ENCODE measurements at places on chromosomes 6 and 20.
A peak's percentile ranks its signal among the peaks of the same experiment; 100 is the strongest.

- H3K36me3 ChIP-seq: no peaks in the 10 kb centered on the region
- H3K4me1 ChIP-seq: no peaks in the 10 kb centered on the region
- no peaks in the 10 kb centered on the region for H3K27me3 ChIP-seq
- no peak overlapping the region for H3K27ac ChIP-seq
- no peak overlapping the region for H3K4me3 ChIP-seq
Observed at GRCh38 chr20:9409352-9409751, 105.0 kb upstream of the LAMP5 start.

DNA sequence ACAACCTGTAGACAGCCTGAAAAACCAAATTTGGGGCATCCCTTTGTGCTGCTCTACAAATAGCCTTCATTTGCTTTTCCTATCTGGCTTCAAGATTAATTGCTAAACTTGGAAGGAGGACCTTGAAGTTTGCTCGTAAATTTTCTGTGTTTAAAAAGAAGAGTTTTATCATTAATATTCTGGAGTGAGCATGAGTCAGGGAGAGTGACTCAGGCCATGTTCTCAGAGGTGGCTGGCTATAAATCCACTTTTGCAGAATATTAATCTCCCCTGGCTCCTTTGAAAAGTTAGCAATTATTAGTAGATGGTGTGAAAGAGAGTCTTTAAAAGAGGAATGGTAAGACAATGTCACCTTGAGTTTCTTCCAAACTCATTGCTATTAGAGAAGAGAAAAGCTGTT, 91.0 kb downstream of the ANKEF1 start:
- no peak overlapping the region for H3K27ac ChIP-seq
- peaks cover 3% of the 10 kb centered on the region for H3K27me3 ChIP-seq
- no peaks in the 10 kb centered on the region for H3K4me1 ChIP-seq
- no peak overlapping the region for H3K4me3 ChIP-seq

- no peak overlapping the region for H3K4me3 ChIP-seq
- H3K27me3 ChIP-seq: no peaks in the 10 kb centered on the region
- H3K36me3 ChIP-seq: peaks cover 4% of the 10 kb centered on the region
- DNase-seq: no peak
Observed at GRCh38 chr6:87504441-87504840, 31.7 kb downstream of the SLC35A1 start.

DNA sequence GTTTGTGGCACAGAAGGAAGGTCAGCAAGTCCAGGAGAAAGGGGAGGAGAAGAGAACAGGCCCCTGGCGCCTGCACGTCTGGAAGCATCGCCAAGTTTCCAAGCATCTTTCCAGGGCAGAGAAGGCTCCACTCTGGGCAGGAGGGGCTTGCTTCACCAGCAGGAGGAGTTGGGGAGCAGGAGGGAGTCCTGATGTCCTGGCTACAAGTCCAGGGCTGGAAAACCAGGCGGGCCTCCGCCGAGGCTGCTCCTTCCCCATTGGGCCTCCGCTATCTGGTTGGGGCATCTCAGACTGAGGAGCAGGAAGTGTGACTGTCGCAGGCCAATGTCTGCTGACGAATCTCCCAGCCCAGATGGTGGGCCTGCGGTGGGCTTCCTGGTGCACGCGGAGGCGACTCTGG, 421.9 kb downstream of the PREX1 start:
- H3K4me1 ChIP-seq: no peaks in the 10 kb centered on the region
- no peak overlapping the region for H3K27ac ChIP-seq
- H3K4me3 ChIP-seq: no peak overlapping the region
- no peaks in the 10 kb centered on the region for H3K36me3 ChIP-seq

DNA sequence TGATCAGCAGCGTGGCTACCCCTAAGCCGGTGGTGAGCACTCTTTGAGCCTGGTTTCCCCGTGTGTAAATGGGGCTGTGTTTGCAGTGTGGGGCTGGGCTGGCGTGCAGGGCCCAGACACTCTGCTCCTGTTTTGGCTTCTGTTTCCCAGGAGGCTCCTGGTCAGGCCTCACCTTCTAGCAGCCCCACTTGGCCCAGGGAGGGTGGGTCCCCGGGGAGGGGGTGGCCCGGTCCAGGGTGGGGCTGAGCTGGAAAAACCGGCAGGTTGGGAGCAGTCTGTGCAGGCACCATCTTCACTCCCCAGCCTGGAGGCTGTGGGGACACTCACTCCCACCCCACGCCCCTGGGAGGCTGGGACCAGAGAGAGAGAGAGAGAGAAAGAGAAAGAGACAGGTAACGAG, 25.3 kb downstream of the CEBPB start:
- no peaks in the 10 kb centered on the region for H3K36me3 ChIP-seq
- H3K27me3 ChIP-seq: peaks cover 23% of the 10 kb centered on the region
- no peak overlapping the region for H3K27ac ChIP-seq
- DNase-seq: no peak
- peaks cover 16% of the 10 kb centered on the region for H3K4me1 ChIP-seq
- H3K4me3 ChIP-seq: no peak overlapping the region

DNA sequence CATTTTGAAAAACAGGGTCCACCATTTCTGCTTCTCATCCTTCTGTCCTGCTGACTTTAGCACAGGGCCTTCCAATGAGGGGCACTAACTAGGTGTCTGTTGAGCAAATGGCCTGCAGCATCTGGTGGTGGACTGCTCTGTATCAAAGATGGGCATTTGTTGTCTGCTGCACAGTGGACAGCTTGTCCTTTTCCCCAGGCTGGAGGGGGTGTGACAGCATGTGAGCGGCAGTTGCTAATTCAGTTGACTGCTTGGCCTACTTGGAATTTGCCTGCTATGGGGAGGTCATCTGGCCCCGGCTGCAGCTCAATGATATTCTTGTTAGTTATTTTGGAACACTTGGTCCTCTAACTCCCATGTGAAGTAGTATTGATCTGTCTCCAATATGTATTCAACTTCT, 93.7 kb downstream of the SH3BGRL2 start:
- peaks cover 12% of the 10 kb centered on the region for H3K27me3 ChIP-seq
- no peak overlapping the region for H3K27ac ChIP-seq
- H3K4me3 ChIP-seq: no peak overlapping the region
- no peaks in the 10 kb centered on the region for H3K36me3 ChIP-seq
- H3K4me1 ChIP-seq: no peaks in the 10 kb centered on the region

GRCh38 chr6:168148231-168148849, 69.3 kb upstream of the FRMD1 start:
- H3K27ac ChIP-seq: no peak overlapping the region
- no peak for DNase-seq
- no peaks in the 10 kb centered on the region for H3K36me3 ChIP-seq
- peaks cover 19% of the 10 kb centered on the region for H3K27me3 ChIP-seq
- H3K4me1 ChIP-seq: no peaks in the 10 kb centered on the region

DNA sequence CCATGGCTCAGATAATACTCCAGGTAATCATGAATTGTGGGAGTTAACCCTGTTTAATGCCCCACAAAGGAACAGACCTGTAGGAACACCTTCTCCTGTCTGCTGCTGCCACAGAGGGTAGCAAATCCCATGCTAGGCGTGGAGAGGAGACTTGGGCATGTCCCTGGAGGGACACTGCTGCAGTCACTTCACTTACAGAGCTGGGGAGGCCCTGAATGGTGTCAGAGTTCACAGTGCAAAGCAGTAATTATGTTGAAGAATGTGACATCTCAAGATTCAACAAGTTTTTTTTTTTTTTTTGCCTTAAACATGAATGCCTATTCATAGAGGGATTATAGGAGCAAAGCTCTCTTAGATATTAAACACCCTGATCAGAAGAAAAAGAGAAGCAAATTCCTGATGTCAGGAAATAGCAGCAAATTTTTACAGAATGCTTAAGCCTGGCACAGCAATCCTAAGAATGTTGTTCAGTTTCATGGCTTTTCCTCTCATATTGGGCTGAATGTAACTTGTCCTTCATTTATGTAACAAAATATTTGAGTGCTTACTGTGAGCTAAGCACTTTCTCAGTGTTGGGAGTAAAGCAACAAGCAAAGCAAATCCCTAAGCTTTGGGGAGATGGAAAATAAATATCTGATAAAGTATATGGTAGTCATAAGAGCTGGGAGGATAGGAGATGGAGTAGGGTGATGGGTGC, 45.0 kb downstream of the CARMIL1 start:
- no peaks in the 10 kb centered on the region for H3K36me3 ChIP-seq
- DNase-seq: no peak
- H3K4me3 ChIP-seq: no peak overlapping the region
- no peak overlapping the region for H3K27ac ChIP-seq

DNA sequence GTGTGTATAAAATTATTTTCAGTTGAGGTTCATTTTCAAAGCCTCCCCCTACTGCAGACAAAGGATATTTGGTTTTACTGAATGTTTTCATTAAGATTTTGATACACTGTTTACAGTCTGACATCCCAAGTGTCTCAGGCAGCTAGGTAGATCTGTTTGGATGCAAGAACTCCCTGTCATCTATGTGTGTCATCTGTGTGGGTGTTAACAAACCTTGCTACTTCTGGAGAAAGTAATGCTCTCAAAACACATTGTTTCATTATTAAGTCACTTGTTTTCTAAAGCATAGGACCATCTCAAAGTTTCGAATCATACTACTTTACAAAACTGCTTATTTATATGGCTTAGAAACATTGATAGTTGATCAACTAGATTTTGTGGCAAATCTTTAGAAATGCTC, 114.5 kb upstream of the TMEM170B start:
- no peak for DNase-seq
- H3K4me1 ChIP-seq: peaks cover 14% of the 10 kb centered on the region
- peaks cover 4% of the 10 kb centered on the region for H3K36me3 ChIP-seq
- peaks cover 8% of the 10 kb centered on the region for H3K27me3 ChIP-seq
- no peak overlapping the region for H3K27ac ChIP-seq
- H3K4me3 ChIP-seq: no peak overlapping the region

DNA sequence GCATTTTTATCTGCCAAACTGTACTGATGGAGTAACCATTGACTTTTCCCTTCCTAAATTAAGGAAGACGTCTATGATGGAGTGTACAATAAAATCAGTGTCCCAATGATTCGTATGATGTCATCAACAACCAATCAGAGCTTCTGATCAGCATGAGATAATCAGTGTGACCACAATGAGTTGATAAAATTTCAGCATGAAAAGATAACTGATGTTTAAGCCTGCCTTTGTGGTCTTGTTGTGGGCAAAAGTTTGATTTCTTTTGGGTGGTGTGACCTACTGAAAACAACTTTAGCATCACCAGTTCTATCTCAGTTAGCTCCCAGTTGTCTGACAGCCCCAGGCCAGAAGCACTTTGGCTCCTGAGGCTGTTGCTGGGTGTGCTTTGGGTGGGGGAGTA, 3.3 kb downstream of the PCIF1 start:
- H3K4me1 ChIP-seq: peaks cover 25% of the 10 kb centered on the region
- no peaks in the 10 kb centered on the region for H3K27me3 ChIP-seq
- H3K36me3 ChIP-seq: peaks cover 7% of the 10 kb centered on the region
- DNase-seq: no peak

- peaks cover 5% of the 10 kb centered on the region for H3K36me3 ChIP-seq
- H3K4me1 ChIP-seq: peaks cover 15% of the 10 kb centered on the region
- no peak for DNase-seq
- H3K27me3 ChIP-seq: no peaks in the 10 kb centered on the region
Observed at GRCh38 chr6:116298273-116298672, 18.5 kb upstream of the TSPYL1 start.

- DNase-seq: no peak
- peaks cover 30% of the 10 kb centered on the region for H3K4me1 ChIP-seq
- H3K27me3 ChIP-seq: no peaks in the 10 kb centered on the region
- H3K27ac ChIP-seq: no peak overlapping the region
- no peaks in the 10 kb centered on the region for H3K36me3 ChIP-seq
- H3K4me3 ChIP-seq: no peak overlapping the region
Observed at GRCh38 chr6:158000530-158001307, 19.1 kb downstream of the SYNJ2 start.

DNA sequence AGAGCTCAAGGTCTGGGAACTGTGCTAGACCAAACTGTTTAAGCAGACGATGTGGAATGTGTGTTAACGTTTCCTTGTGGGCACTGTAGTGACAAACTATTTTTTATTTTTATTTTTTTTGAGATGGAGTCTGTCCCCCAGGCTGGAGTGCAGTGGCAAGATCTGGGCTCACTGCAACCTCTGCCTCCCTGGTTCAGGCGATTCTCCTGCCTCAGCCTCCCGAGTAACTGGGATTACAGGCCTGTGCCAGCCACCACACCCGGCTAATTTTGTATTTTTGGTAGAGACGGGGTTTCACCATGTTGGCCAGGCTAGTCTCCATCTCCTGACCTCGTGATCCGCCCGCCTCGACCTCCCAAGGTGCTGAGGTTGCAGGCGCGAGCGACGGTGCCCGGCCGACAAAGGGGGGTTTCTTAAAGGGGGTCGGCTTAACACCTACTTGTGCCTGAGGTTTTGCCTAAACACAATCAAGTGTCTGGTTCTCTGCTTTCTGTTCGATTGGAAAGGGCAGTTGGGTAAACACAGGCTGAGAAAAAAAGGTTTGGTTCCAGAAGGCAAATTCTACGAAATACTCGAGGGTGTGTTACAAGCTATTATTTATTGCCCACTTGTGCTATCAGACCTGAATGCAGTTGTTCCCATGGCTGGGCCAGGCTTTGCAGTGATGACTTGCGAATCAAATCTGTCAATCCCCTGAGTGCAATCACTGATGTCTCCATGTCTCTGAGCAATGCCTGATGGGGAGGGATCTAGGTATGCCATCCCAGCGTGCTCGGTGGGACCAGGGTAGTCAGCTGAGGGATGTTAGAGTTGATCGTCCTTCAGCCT, 1.3 kb downstream of the NOP56 start:
- H3K36me3 ChIP-seq: peaks cover 33% of the 10 kb centered on the region
- peak overlapping the region; percentile 85 for H3K27ac ChIP-seq
- H3K4me3 ChIP-seq: peak overlapping the region; percentile 86
- no peak for DNase-seq
- H3K4me1 ChIP-seq: peaks cover 30% of the 10 kb centered on the region
- no peaks in the 10 kb centered on the region for H3K27me3 ChIP-seq

DNA sequence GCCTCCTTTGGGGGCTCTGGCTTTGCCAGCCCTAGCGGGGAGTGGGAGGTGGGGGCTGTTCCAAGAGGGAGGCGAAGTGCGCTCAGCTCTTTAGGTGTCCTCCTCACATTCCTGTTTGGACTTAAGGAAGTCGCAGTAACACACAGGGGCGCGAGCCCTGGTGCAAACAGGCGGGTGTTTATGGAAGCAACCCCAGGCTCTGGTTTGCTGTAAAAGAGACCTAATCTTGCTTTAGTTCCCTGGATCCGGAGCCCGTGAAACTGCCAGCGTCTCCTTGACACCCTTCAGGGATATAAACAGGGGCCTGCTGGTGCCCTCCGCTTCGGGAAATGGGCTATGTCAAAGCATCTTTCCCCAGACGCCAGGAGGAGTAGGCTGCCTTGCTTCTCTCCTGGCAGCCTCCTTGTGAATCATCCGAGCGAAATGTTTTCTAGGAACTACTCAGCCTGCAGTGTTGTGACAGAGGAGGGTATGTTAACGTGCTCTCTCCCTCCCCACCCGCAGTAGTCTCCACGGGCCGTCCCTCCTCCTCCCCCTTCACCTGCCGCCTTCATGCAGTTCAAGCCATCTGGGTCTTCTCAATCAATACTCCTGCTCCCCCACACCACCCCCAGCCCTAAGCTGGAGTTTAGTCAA, 168.0 kb upstream of the LRFN2 start:
- no peaks in the 10 kb centered on the region for H3K36me3 ChIP-seq
- H3K27ac ChIP-seq: no peak overlapping the region
- H3K4me1 ChIP-seq: no peaks in the 10 kb centered on the region
- peaks cover 43% of the 10 kb centered on the region for H3K27me3 ChIP-seq

- DNase-seq: no peak
- H3K4me3 ChIP-seq: no peak overlapping the region
- H3K4me1 ChIP-seq: peaks cover 63% of the 10 kb centered on the region
- H3K27me3 ChIP-seq: peaks cover 15% of the 10 kb centered on the region
- no peaks in the 10 kb centered on the region for H3K36me3 ChIP-seq
- H3K27ac ChIP-seq: peak overlapping the region; percentile 26
Observed at GRCh38 chr6:90076511-90077415, 182.5 kb downstream of the GJA10 start.

All from natural killer cell treated with Interleukin-12 subunit alpha and Interleukin-12 subunit beta and Interleukin-15 and Interleukin-18, amount 100 ng/mL, for 72 hours (primary cell).